Epithelial cell of proximal tubule (primary cell): ENCODE measurements at places on chromosomes 2 and 18. TPM values are rescaled to one million over a fixed set of nuclear protein-coding genes. Genes with fewer than 3 reads are reported as not detected.

DNA sequence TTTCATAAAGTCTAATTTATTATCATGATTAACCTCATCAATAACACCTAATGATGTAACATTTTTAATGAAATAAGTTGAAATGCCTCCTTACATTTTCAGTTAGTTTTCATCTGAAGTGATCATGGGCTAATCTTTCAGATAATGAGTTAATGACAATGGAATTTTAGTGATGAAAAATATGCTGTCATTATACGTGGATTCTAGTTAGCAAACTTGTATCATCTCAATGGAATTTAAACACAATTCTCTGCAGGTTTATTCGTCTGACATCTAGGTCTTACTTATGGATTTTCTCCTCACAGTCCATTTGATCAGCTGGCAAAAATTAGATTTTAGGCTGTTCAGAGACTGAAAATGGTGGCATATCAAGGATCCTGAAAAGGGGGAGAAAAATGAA, 885.0 kb downstream of the SLC4A3 start:
- no peak for DNase-seq

- DNase-seq, result no peak
Measured at GRCh38 chr2:33001823-33002222, 55.1 kb downstream of the LTBP1 start.

- no peak for DNase-seq
Measured at GRCh38 chr2:61109291-61109690, 43.6 kb downstream of the SANBR start.

GRCh38 chr18:62531078-62531477, 8.3 kb downstream of the ZCCHC2 start:
- no peak for DNase-seq

- DNase-seq, result no peak
Measured at GRCh38 chr2:9213477-9214051, 7.0 kb downstream of the ASAP2 start.

DNA sequence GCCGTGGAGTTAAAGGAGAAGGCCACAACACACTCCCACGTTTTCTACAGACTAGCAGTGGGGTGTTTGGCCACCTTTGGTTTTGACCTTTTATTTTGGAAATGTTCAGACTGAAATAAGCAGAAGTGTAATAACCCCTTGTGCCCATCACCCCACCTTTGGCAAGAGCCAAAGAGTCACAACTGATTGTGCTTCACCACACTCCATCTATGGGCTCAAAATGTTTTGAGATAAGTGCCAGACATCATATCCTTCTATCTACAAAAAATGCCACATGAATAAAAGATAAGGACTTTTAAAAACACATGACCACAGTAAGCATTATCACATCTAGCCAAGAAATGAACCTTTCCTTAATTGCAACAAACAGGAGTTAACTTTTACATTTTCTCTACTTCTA, 9.9 kb upstream of the GPR35 start:
- no peak for DNase-seq

DNA sequence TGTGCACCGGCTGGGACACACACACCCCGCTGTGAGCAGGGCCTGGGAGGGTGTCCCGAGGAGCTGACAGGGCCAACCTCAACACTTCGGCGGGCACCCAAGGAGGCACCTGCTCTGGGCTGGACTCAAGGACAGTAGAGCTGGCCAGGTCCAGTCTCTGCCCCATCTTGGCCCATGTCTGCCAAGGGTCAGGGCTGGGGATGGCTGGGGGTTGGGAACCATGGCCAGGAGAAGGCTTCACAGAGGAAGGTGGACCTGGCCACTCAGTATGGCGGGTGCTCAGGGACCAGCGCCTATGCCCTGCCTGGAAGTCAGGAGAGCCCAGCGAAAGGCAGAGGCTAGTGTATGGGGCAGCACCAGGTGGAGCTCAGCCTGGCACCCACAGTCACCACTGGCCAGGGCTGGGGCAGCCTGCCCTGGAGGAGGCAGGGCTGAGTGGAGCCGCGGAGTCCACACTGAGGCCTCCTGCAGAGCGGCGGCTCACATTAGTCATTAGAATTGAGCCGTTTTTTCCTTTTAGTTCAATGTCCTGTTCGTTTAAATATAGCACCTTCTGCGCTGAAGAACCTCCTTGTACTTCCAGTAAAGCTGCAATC, 4.2 kb downstream of the ERFE start:
- DNase-seq, result no peak

Gene GCKR
- total RNA-seq, result 0.58 TPM in 1 of 2 replicates, not detected in the other

Gene VIL1
- not detected in 2 replicates for total RNA-seq

Gene GALNT13
- total RNA-seq, result 0.52 and 1.3 TPM in 2 replicates

Gene HOXD13
- not detected in 2 replicates for total RNA-seq
